Right ventricle myocardium inferior (tissue), 1 donor: ENCODE measurements at places on chromosomes 7 and 10. TPM values are rescaled to one million over a fixed set of nuclear protein-coding genes. Genes with fewer than 3 reads are reported as not detected.
A peak's percentile ranks its signal among the peaks of the same experiment; 100 is the strongest.

- DNase-seq, result no peak
Observed at GRCh38 chr7:27116031-27116961, 13.8 kb upstream of the HOXA2 start.

The OPN4 gene
- 0.41 TPM for total RNA-seq

- DNase-seq, result no peak
Observed at GRCh38 chr7:81447351-81447952, 322.4 kb downstream of the HGF start.

The FKBP6 gene
- total RNA-seq, result not detected

DNA sequence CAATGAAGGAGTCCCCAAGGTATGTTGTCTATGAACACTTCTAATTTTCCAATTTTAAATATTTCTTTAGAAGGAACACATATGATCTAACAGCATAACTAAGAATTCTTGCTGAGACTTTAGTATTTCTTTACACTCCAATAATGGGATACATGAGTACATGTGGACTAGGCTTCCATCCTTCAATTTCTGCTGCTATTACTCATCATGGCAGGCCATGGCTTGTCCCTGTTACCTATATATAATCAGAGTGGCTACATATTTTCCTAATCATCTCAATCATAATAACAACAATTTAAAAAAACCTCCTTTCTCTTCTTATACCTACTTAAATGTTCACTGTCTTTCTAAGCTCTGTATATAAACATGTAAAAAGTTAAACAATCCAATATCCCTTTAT, 60.3 kb upstream of the TAC1 start:
- no peak for DNase-seq

DNA sequence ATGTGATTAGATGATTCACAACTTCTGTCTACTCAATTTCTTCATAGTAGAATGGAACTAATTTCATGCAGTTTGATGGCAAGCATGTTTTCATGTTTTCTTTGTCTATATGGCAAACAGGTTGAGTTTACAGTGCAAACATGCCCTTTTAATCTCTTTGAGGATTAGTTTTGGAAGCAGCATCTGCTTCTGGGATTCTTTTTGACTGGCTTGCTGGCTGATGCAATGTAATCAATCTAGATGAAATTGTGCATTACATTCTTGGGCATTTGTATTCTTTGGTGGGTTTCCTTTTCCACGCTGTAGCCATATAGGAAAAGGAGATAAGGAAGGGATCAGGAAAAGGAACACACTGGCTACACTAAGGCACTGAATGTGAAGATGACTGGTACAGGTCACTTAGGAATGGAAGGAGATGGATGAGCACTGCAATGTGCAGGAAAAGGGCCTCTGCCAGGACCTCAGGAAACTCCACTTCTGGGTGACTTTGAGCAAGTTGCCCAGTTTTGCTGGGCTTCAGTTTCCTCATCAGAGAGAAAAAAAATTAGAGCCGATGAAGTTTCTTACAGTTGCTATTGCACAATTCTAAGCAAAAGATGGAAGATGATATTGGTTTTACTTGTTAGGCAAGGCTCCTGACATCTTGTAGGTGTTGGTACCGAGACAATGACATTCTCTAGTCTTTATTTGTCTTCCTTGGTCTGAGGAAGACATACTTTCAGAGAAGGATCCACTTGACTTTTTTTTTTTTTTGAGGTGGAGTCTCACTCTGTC, 269.1 kb downstream of the SUGCT start:
- DNase-seq, result no peak

The INHBA gene
- total RNA-seq, result 0.89 TPM

DNA sequence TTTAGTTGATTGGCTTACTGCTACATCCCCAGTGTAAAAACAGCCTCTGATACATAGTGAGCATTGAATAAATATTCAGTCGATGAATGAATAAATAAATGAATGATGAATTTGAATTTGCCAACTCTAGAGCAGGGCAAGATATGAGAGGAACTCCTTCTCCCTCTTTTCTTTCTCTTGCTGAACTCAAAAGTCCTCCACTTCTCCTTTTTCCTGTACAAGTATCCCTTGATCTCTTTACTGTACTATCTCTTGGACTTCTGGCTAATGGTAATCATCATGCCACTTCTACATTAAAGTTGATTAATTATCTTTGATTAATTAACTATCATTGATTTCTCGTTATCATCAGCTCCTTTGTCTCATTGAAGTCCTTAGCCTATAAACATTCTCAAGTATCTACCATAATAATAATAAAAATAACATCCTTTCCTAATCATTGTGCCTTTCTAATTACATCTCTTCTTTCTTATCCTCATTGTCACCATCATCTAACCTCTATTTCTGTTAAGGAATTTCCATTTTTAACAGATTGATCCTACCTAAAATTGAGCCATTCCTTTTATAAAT, 10.6 kb downstream of the CPED1 start:
- DNase-seq, result no peak

DNA sequence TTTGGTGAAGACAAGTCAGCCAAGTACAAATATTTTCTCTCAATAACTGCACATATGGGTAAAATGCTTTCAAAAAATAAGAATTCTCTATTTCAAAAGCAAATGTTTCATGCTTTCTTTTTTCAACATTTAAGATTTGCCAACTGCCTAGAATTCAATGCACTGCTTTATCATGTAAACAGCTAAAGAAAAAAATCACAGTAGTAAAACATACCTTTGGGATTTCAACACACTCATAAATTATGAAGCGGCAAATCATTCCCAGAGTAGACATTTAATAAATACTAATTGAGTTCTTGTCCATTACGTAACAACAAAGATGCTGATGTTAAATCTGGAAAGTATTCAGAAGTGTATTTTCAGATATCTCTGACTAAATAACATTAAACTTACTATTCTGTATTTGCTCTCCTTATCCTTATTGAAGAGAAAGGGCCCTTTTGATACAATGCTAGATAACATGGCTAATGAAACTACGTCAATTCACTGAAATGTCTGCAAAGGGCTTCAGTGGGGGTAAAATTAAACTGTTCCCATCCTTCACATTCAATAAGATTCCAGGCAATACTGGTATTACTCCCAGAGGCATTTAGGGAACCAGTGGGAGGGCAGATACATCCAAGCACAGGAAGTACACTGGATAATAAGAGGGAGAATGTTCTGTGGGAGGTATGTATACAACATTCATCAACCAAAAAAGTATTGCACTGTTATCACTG, 13.9 kb downstream of the NAPEPLD start:
- no peak for DNase-seq

DNA sequence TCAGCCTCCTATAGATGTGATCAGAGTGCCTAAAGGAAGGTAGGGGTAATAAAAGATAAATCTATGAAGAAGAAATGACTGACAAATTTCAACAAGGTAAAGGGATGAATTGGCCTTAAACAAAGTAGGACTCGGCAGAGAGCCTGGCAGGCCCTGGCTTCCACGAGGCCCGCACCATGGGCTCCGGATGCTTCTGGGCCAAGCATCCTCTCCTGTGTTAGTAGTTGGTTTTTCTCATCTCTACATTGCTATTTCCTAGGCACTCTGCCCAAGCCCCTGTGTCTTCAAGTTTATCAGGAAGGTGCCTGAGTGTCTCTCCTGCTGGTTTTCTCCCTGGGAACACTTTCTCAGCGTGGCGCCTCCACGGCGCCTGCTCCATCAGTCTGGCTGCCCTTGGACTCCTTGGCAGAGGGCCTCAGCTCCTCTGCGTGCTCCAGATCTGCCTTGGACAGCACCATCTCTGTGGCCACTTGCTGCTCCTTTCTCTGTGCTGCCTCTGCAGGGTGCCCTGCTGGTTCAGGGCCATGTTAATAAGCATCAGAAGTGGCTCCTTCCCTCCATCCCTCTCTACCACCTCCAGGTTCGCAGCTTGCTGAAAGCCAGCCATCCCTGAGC, 413.3 kb upstream of the DPP6 start:
- DNase-seq, result no peak

The FFAR4 gene
- total RNA-seq, result 0.24 TPM

The CALHM3 gene
- not detected for total RNA-seq

The CCM2 gene
- total RNA-seq, result 38.7 TPM

GRCh38 chr10:102542800-102543418, 39.1 kb downstream of the SUFU start:
- no peak for DNase-seq

The SPDYE6 gene
- total RNA-seq, result not detected

The CPA2 gene
- total RNA-seq, result not detected

- DNase-seq, result peak; percentile 62
Observed at GRCh38 chr10:46542567-46543465, 13.6 kb downstream of the GPRIN2 start.

- DNase-seq, result no peak
Observed at GRCh38 chr10:94218493-94219183, 144.1 kb downstream of the NOC3L start.

The LRRD1 gene
- total RNA-seq, result not detected
